ENCODE measurements at places on chromosomes 12 and 14.

GRCh38 chr14:76672123-76672522 is 89.1 kb upstream of the VASH1 start:
- DNase-seq, result no peak

GRCh38 chr12:13973996-13974395 is 7.4 kb downstream of the GRIN2B start:
- no peak for DNase-seq

DNA sequence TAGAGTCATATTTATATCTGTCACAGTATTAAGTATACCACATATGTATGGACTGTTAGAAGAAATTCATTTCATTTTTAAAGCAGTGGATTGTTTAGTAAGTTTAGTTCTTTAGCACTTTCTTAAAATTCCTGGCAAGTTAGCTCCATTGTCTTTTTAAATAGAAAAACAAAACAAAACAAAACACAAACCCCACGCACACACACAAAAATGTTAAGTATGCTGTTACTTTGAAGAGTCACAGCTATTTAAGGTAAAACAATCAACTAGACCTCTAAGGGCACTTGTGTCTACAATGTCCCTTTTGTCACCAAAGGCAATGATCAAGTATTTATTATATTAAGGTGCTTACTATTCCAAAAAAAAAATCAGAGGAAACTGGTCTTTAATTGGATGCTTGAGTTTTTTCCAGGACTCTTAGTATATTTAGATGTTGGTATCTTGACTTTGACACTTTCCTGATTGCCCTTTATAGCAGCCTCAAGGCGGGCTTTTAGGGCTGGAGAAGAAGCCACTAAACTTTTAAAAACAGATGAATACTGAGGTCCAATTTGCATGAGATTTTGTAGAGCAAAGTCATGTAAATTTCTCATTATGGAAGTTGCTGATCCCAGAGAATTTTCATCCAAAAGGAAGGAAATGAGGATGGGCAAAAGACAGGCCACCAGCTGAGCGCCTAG is 85.5 kb upstream of the HECTD1 start:
- no peak for DNase-seq

- no peak for DNase-seq
These were observed at the start of gene PROX2 for GRCh38 chr14:74875941-74876913. TSS of gene PROX2 (minus strand) at chr14:74876145. CDS start at chr14:74863834, 12,311 bp downstream.

DNA sequence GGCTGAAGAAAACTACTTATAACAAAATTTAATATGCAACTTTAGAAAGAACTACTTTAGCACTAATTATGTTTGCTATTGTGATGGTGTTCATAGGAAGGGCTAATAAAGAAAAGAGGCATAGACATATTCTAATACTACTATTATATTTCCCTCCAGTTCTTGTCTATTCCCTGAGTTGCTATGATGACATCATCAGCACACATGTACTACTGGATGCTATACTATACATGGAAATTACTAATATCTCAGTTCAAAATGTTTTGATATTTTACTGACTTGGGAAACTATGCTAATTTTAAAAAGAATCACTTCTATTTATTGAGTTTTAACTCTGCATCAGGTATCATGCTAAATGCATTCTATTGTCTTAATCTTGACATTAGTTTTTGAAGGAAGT is 101.6 kb downstream of the EPS8 start:
- no peak for DNase-seq

DNA sequence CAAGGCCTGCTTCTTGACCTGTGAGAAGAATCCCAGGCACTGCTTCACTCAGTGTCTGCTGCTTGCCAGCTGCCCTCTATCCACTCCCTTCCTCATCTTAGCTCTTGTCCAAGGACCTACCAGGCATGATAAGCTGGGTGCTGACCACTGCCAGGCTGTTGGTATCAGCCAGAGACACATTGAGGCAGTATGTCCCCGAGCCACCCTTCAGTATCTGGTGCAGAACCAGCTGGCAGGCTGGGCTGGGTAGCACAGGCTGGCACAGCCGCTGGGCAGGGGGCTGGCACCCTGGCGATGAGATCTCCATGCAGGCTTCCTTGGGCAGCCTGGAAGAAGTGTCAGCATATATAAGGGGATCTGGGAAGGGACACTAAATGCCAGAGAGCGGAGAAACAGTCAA is 10.5 kb downstream of the PMEL start:
- DNase-seq, result no peak

DNA sequence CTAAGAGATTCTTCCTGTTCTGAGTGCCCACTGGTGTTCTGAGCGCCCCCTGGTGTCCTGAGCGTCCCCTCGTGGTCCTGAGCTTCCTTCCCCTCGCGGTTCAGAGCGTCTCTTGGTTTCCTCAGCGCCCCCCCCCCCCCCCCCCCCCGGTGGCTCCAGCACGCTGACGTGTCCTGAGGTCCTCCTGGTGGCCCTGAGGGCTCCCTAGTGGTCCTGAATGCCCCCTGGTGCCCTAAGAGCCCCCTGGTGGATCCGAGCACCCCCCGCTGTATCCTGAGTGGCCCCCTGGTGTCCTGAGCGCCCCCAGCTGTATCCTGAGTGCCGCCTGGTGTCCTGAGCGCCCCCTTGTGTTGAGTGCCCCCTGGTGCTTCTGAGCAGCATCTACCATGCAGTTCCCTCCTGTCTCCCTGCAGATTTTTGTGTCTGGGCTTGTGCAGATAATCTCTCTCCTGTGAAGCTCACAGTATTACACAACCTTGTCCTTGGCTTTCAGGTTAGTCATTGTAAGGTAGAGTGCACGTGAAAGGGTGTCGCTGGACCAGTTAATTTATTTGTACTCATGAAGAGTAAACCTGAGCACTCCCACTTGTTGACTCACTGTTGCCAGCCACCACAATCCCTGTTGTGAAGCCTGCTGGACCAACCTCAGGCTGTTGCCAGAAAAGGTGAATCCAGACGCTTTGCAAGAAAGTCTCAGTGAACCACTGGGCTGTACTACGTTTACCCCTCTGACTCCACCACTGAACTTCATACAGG is 1168.4 kb downstream of the TMEM121 start:
- DNase-seq, result peak; percentile 44

- DNase-seq, result no peak
These were observed 210.4 kb downstream of the ITPR2 start for GRCh38 chr12:26622601-26623000.
